ENCODE measurements at places on chromosomes 7 and 10. TPM values are rescaled to one million over a fixed set of nuclear protein-coding genes. Genes with fewer than 3 reads are reported as not detected.

Gene GJD4
- total RNA-seq = not detected

GRCh38 chr10:131733596-131733995 lies 167.2 kb upstream of the PPP2R2D start:
- no peaks in the 10 kb centered on the region for H3K4me1 ChIP-seq
- H3K36me3 ChIP-seq = no peaks in the 10 kb centered on the region
- H3K4me3 ChIP-seq = no peak overlapping the region
- no peaks in the 10 kb centered on the region for H3K27me3 ChIP-seq
- DNase-seq = no peak

DNA sequence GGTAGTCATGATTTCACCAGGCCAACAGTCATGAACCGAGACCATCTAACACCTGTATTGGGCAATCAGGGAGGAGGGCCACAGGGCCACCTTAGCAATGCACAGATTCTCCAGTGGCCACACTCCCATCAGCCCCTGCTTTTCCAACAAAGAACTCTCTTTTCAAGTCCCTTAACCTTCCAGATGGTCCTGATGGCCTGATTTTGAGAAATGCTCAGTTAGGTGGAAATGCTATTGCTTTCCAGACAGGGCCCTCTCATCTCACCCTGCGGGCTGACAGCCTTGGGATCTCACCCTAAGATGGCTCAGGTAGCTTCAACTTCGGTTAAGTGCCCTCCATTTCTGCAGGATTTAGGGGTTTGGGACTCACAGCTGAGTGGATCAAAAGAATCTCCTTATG lies 131.9 kb upstream of the PRR15 start:
- H3K4me1 ChIP-seq = no peaks in the 10 kb centered on the region
- H3K27ac ChIP-seq = no peak overlapping the region
- no peak overlapping the region for H3K4me3 ChIP-seq
- H3K36me3 ChIP-seq = no peaks in the 10 kb centered on the region
- H3K27me3 ChIP-seq = no peaks in the 10 kb centered on the region
- no peak for DNase-seq

- H3K27me3 ChIP-seq = no peaks in the 10 kb centered on the region
- no peaks in the 10 kb centered on the region for H3K36me3 ChIP-seq
- H3K4me3 ChIP-seq = peak overlapping the region; percentile 29
- DNase-seq = peak; percentile 50
These were observed 208.4 kb upstream of the KLF14 start for GRCh38 chr7:130942211-130942964.

- no peak overlapping the region for H3K27ac ChIP-seq
- H3K36me3 ChIP-seq = no peaks in the 10 kb centered on the region
- H3K27me3 ChIP-seq = no peaks in the 10 kb centered on the region
- no peak overlapping the region for H3K4me3 ChIP-seq
- H3K4me1 ChIP-seq = no peaks in the 10 kb centered on the region
These were observed 931.1 kb downstream of the CNTNAP2 start for GRCh38 chr7:147047696-147048095.

GRCh38 chr7:46360811-46361210 lies 439.7 kb upstream of the IGFBP3 start:
- DNase-seq = no peak
- no peak overlapping the region for H3K4me3 ChIP-seq
- H3K27ac ChIP-seq = no peak overlapping the region
- H3K36me3 ChIP-seq = no peaks in the 10 kb centered on the region
- peaks cover 22% of the 10 kb centered on the region for H3K4me1 ChIP-seq

DNA sequence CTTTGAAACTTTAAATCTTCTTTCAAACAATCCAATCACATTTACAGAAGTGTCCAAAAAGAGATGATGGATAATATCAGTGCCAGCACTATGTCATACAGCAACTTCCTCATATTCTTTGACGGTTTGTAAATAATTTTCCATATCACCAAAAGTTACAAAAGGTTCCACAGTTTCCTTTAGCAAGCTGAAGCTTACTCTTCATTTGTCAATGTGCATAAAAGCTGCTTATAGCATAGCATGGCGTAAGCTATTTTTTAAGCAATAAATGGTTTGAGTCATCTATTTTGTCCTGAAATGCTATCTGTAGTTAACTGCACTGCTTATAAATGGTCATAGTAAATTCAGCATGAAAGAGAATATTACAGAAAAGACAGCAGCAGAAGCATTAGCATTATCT lies 95.1 kb downstream of the ETV1 start:
- DNase-seq = no peak
- no peaks in the 10 kb centered on the region for H3K27me3 ChIP-seq
- H3K27ac ChIP-seq = no peak overlapping the region
- H3K36me3 ChIP-seq = no peaks in the 10 kb centered on the region

DNA sequence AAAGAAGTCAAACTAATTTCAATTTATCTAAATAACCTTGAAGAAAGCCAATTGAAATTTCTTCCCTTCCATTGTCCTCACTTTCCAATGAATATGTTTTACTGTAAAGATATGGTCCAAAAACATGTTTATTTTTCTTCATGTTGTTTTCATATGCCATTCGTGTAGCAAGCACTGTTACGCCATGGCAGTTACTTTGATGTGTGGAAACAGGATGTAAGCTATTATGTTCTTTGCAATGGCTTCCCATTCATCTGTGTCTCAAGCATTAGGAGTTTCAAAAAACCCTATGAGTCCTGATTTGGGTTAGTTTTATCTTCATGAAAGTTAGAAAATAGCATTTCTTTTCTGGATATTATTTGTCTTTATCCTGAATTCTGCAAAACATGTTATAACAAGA lies 31.0 kb downstream of the GPR141 start:
- no peak overlapping the region for H3K27ac ChIP-seq
- no peaks in the 10 kb centered on the region for H3K27me3 ChIP-seq
- no peaks in the 10 kb centered on the region for H3K4me1 ChIP-seq
- DNase-seq = no peak
- H3K4me3 ChIP-seq = no peak overlapping the region

- no peaks in the 10 kb centered on the region for H3K4me1 ChIP-seq
- H3K27me3 ChIP-seq = no peaks in the 10 kb centered on the region
- peaks cover 2% of the 10 kb centered on the region for H3K36me3 ChIP-seq
- no peak for DNase-seq
- peak overlapping the region; percentile 12 for H3K27ac ChIP-seq
These were observed 16.4 kb downstream of the TNRC18 start for GRCh38 chr7:5406957-5407945.
